ENCODE measurements at places on chromosomes 3 and 15.

DNA sequence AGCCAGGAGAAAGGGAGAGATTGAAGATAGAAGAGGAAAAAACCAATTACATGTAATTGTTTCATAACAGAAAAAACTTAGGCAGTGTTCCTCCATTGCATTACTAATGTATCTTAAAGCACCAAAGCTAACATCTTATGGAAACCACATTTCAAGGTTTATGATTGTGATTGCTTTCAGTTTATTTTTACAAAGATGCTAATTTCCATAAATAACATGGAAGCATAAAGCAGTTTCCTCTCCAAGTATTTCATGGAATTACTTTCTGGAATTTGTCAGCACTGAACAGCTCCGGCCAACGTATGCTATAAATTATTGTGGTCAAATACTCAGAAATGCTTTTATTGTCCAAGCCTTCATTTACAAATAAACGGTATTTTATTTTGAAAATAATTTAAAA, 11.6 kb downstream of the ADAMTSL3 start:
- no peak for DNase-seq

- DNase-seq = no peak
Observed at GRCh38 chr3:9036404-9037131, 73.3 kb upstream of the RAD18 start.

DNA sequence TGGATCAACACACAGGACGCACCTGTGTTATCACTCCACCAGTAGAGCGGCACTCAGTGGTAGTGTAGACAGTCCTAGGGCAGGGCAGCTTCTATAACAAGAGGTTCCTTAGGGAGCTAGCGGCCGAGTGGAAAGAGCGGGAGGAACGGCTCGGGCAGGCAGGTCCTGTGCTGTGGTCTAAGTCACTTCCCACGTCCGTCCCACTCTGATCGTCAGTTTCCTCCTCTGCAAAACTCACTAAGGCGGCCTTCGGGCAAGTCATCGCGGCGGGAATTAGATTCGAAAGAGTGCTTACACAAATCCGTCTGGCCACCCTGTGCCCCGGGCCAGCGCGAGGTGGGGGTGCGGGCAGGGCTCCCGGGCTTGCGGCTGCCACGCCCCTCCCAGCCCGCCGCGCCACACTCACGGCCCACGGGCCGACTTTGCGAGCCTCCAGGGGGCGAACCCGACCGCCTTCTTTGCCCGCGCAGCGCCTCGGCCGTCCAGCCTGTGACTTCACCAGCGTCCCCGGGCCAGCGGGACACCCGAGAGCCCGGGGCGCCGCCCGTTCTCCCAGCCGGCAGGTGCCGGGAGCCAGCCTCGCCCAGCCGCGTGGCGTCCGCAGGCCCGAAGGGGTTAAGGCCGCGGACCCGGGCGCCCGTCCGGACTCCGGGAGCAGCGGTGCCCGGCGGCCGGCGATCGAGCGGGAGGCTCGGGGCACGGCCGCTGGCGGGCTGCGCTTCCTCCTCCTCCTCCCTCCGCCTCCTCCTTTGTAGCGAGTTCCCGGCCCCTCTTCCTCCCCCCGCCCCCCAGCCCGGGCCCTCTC, 416 bp upstream of the CORO2B start:
- no peak for DNase-seq

DNA sequence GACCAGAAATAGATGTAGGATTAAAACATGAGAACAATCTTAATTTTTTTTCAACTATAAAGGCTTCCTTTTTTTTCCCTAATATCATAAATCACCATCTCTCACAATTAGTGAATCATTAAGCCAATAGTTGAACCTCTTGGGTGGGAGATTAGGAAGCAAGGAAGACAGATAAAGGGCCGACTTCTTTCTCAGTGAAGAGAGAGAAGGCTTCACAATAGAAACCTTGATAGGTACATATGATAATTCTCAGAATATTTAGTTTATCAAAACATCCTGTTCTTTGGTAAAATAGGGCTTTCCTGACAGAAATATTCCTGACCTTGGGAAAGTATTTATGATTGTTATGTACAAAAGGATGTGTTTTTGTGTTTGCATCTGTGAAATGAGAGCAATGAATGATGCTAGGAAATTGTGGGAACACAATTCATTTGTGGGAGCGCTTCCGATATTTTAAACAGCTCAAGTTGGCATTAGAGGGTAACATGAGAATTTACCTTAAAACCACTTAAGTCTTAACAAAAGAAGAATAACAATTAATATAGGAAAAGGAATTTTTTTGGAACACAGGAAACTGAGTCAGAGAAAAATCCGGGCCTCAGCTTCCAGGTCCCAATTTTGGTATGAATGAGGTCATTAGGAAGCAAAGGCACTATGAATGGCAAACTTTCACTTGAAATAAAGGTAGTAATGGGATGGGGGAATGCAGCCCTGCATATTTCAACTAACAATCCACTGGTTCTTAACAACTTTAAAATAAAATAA, 263.2 kb upstream of the TGFBR2 start:
- DNase-seq = no peak

DNA sequence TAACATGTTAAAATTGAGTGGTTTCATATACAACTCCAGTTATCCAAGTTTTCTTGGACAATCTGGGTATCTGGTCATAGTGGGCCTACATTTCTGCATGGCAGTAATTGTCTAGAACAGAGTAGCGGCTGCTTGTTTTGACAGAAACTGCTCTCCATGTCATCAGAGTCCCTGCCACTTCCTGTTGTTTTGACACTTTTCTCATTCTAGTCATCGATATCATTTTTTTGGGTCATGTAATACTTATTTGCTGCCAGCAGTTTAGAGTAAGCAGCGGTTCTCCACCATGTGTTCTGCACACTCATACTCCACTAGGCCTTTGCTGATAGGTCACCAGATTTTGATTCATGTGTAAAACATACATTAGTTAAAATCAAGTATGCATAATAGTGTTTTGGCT, 81.5 kb downstream of the SLC25A26 start:
- no peak for DNase-seq

DNA sequence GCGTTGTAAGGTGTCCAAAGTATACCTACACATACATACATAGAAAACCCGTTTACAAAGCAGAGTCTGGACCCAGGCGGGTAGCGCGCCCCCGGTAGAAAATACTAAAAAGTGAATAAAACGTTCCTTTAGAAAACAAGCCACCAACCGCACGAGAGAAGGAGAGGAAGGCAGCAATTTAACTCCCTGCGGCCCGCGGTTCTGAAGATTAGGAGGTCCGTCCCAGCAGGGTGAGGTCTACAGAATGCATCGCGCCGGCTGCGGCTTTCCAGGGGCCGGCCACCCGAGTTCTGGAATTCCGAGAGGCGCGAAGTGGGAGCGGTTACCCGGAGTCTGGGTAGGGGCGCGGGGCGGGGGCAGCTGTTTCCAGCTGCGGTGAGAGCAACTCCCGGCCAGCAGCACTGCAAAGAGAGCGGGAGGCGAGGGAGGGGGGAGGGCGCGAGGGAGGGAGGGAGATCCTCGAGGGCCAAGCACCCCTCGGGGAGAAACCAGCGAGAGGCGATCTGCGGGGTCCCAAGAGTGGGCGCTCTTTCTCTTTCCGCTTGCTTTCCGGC, 318.6 kb downstream of the FGF12 start:
- no peak for DNase-seq

Data from stimulated activated CD4-positive, alpha-beta T cell treated with anti-CD3 and anti-CD28 coated beads, Interleukin-15, amount 100 ng/mL, for 1 hour (primary cell).